ENCODE measurements at places on chromosomes 3 and 15.

DNA sequence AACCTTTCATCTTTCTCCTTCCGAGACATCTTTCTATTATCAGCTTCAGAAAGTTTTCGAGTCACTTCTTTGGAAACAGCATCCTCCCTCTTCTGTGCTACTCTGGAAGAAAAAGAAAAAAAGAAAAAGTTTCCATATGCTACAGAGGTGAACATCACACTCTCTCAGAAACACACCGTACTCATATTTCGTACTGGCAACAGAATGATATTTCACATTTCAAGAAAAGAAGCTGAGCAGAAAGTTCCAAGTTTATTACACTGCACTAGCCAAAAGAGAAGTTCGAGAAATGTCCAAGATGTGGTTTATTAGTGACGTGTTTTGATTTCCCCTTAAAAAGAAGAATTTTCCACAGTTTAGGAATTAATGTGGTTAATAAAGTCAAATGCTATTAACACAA is 6.0 kb downstream of the SSR3 start:
- DNase-seq = no peak

GRCh38 chr3:2958551-2958950 is 151.6 kb downstream of the IL5RA start:
- no peak for DNase-seq

GRCh38 chr3:187960820-187961219 is 193.1 kb upstream of the LPP start:
- no peak for DNase-seq

DNA sequence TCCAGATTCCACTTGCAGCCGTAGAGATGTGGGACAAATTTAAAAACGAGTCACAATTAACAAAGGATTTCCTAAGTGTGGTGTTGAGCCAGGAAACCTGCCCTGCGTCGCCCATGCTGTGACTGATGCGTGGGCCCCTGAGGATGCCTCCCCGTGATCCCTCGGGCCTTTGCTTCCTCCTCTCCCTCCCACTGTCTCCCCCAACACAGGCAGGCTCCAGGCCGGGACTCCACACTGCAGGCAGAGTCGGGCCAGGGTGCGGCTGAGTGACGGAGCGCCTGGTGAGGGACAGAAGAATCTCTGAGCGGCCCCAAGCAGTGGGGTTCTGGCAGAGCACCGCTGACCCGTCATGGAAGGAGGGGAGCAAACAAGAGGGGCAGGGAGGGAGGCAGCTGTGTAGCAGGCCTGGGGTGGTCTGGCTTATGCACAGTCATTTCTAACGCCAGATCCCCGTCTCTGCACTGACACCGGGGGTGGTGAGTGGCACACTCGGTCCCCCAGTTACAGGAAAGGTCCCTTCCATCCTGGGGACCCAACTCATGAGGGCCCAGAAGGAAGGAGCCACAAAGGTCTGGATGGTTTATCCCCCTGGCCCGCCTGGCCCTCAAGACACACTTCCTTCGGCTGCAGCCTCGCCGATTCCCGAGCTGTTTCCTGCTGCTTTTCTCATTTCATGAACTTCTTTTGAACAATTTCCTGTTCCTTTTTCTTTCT is 91.0 kb downstream of the XXYLT1 start:
- no peak for DNase-seq

DNA sequence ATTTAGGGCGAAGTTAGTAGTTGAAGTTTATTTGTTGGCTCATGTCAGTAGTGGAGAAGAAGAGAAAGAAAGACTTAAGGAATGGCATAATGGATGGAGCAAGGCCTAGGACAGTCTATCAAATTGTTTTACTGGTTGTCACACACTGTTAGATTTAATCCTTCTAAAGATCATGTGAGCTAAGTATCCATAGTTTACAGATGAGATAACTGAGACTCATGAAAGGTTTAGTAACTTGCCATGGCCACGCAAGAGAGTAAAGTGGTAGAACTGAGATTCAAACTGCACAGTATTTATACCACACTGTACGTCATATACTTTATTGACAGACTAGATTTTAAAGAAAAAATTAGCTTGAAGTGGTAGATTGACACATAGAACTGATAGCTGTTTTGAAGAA is 11.4 kb downstream of the SPRED1 start:
- DNase-seq = no peak

DNA sequence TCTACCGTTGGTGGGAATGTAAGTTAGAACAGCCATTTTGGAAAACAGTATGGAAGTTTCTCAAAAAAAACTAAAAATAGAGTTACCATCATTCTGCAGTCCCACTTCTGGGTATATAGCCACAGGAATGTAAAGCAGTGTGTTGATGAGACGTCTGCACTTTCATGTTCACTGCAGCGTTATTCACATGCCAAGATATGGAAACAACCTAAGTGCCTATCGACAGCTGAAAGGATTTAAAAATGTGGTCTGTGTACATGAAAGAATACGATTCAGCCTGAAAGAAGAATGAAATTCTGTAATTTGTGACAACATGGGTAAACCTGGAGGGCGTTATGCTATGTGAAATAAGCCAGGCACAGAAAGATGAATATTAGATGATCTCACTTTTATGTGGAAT is 157.7 kb downstream of the THSD4 start:
- no peak for DNase-seq

GRCh38 chr3:152797751-152798432 is 37.0 kb upstream of the P2RY1 start:
- DNase-seq = no peak

Measured in NCI-H510A (cell line).